WTC11 (cell line): ENCODE measurements at places on chromosomes 1 and 21.

DNA sequence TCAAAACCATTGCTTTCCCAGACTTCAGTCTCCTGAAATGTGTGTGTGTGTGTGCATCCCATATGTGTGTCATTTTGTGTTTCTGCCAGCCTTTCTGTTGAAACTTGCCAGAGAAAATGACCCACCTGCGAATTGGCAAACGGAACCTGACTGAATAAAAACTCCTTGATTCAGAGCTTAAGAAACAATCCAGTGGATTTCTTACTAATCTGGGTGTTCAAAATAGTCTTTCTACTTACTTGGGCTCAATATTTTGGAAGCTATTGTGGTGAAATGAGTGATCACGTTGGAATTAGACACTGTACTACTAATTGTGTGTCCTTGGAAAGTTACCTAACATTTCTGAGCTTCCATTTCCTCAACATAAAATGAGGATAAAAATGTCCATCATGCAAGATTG, 138.9 kb upstream of the ERG start:
- no peak for DNase-seq

DNA sequence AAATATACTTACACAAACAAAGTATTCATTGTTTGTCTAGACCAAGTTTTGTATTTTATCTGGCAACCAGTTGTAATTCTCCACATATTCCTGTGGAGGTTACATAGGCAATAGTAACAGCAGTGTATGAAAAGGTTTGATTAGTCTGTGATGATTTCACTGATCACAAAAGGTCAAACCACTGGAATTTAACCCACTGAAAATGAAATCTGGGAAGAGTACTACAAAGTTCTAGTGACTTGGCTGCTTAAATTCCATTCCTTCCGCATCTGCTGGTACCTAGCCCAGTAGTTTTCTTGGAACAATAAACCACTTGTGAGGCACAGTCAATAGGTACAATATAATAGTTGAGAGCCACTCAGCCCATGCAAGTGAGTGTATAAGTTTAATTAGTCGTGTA, 205.4 kb downstream of the NFIA start:
- DNase-seq = no peak

GRCh38 chr1:2801046-2801445, 447 bp downstream of the TTC34 start:
- no peak for DNase-seq

GRCh38 chr1:2594001-2594640, 7.5 kb downstream of the PRXL2B start:
- DNase-seq = peak; percentile 8

- no peak for DNase-seq
These were observed 169.2 kb upstream of the IRF2BP2 start for GRCh38 chr1:234779160-234779538.

GRCh38 chr1:39272027-39272797, 67.7 kb downstream of the MACF1 start:
- no peak for DNase-seq

GRCh38 chr21:32816261-32816660, 44.7 kb upstream of the PAXBP1 start:
- no peak for DNase-seq

GRCh38 chr1:50349242-50349565, 74.0 kb downstream of the DMRTA2 start:
- no peak for DNase-seq

DNA sequence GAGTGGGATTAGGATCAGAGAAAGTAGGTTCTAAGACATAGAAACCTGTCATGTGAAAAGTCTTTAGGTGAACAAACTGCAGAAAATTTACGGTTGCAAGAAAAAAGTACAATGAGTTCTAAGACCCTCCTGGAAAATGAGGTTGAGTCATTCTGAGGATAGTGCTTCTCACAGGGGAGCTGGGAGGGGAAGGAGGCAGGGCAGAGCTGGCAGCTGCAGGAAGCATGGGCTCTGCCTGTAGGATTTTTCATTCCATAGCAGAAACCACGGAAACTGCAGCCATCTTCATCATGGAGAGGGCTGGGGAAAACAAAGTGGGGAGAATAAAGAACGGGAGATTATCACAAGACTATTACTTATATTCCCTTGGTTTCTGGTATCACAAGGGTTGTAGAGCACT, 25.8 kb upstream of the THEM4 start:
- DNase-seq = no peak

- DNase-seq = peak; percentile 40
These were observed 380.7 kb downstream of the MATN1 start for GRCh38 chr1:30342535-30343141.

GRCh38 chr1:15758343-15758931, at the start of gene FBLIM1:
FBLIM1 (plus strand) TSS chr1:15758795; CDS start chr1:15764984, 6,189 bp downstream.
- DNase-seq = peak; percentile 80

- DNase-seq = peak; percentile 77
These were observed 7.3 kb upstream of the CACNA1S start for GRCh38 chr1:201119206-201120197.

GRCh38 chr21:40507978-40508377, 339.0 kb downstream of the DSCAM start:
- DNase-seq = no peak

- DNase-seq = no peak
These were observed 43.3 kb upstream of the PCBP3 start for GRCh38 chr21:45600248-45600647.

DNA sequence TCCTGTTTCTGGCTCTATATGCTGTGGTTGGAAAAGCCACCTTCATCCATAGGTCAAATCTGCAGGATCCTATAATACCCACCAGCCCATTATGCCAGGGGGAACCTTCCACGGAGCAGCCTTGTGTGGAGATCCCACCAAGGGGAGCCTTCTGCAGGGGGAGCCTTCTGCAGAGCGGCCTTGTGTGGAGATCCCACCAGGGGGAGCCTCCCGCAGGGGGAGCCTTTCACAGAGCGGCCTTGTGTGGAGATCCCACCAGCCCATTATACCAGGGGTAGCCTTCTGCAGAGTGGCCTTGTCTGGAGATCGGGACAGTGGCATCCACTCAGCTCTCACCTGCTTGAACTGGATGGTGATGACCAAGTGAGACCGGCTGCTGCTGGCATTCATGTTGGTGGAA, 85.3 kb downstream of the SCCPDH start:
- no peak for DNase-seq

GRCh38 chr1:161728376-161729226, 7.3 kb downstream of the FCRLB start:
- DNase-seq = no peak

DNA sequence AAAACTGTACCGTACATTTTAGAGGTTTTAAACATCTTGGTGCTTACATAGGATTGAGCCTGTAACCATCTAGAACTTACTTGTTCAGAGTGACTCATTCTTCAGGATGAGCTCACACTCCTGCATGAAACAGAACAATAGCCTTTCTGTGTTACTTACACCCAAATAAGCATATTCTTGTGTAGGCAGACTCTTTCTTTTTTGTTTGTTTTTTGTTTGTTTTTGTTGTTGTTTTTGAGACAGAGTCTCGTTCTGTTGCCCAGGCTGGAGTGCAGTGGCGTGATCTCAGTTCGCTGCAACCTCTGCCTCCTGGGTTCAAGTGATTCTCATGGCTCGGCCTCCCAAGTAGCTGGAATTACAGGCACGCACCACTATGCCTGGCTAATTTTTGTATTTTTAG, 3.8 kb upstream of the CA6 start:
- DNase-seq = no peak

DNA sequence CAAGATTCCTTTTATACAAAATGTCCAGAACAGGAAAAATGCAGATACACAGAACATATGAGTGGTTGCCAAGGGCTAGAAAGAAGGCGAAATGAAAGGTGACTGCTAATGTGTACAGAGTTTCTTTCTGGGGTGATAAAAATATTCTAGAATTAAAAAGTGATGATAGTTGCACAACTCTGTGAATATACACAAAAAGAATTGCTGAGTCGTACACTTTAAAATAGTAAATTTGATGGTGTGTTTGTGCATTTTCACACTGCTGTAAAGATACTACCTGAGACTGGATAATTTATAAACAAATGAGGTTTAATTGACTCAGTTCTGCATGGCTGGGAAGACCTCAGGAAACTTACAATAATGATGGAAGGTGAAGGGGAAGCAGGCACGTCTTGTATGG, 23.9 kb downstream of the KLHDC7A start:
- DNase-seq = no peak

GRCh38 chr1:107530543-107530942, 389.7 kb downstream of the NTNG1 start:
- no peak for DNase-seq

- DNase-seq = no peak
These were observed 4.5 kb downstream of the TRAF5 start for GRCh38 chr1:211331011-211331709.

- no peak for DNase-seq
These were observed 11.8 kb downstream of the SLC6A9 start for GRCh38 chr1:44019466-44019948.

DNA sequence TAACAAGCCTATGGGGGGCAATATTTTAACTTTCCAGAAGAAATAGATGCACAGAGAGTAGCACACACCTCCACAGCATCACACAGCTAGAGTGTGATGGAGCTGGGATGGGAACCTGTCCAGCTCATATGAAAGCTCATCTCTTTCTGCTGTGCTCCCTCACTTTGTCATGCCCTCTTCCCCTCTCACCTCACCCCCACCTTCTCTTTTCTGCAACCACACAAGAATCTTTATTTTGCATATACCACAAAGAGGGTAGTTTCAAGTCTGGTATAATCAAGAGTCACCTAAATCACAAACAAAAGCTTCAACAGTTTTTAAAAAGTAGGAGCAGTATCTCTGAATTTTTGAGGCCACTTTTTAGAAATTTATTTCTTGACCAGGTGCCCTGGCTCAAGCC, 22.6 kb downstream of the FOXD2 start:
- DNase-seq = no peak

DNA sequence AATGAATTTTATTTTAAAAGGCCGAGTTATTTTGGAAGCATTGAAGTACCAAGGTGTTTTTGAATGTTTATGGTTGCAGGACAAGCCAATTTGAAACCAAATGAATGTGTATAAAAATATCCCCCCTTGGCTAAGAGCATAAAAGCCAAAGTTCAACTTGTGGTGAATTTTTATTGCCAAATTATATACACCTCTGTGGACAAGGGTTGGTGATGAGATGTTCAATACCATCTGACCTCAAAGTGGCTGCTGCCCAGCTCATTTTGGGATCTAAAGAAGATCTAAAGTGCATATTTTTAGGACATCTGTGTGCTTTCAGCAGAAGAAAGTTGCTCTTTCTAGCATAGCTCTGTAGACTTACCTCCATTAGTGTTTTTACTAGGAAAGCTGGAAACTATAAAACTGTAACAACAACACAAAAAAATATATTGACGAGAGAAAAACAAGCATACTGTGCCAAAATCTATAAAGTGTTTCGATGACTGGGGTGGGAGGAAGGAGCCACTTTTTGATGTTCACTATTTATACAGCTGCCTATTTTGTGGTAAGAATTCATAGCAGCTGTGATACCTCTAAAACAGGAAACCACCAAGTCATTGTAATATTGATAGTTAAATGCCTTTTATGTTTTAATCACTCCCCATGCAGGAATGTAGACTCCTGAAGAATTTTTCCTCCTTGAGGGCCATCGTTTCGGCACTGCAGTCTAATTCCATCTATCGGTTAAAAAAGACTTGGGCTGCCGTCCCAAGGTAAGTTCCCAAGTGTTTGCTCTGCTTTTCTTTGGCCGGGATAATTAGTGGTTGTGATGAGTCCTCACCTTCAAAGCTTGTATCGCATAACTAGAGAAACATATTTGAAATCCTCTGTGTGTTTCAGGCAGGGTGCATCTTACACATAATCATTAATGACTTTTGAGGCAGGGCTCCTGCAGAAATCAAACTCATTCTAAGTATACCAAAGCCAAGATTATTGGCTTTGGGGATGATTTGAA, 83.2 kb downstream of the RGL1 start:
- no peak for DNase-seq
